Chondrocyte (in vitro differentiated cells): ENCODE measurements at places on chromosomes 2 and 18. TPM values are rescaled to one million over a fixed set of nuclear protein-coding genes. Genes with fewer than 3 reads are reported as not detected.

- no peaks in the 10 kb centered on the region for H3K36me3 ChIP-seq
- no peak for DNase-seq
- no peak overlapping the region for H3K4me3 ChIP-seq
- H3K27ac ChIP-seq = no peak overlapping the region
- H3K4me1 ChIP-seq = peaks cover 23% of the 10 kb centered on the region
Measured at GRCh38 chr2:36351736-36352349, 3.7 kb upstream of the CRIM1 start.

DNA sequence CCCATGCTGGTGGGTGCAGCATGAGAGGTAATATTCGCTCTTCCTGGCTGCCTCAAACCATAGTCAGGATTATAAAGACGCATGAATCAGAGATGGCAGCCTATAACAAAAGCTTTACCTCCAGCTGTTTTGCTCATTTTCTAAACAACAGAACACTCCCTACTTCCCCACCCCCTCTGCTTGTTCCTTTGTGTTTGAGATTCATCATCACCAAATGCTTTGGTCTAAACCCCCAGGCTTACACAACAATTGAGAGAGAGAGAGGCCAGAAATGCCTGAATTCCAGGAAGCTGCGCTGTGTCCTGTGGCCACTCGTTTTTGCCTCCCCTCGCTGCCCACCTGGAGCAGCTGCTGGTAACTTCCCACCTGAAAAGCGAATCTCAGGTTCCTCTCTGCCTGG, 78.8 kb upstream of the CAPN13 start:
- H3K4me1 ChIP-seq = no peaks in the 10 kb centered on the region
- H3K36me3 ChIP-seq = no peaks in the 10 kb centered on the region
- DNase-seq = no peak
- H3K27ac ChIP-seq = no peak overlapping the region

GRCh38 chr2:181741756-181742155, 61.4 kb upstream of the NEUROD1 start:
- no peaks in the 10 kb centered on the region for H3K27me3 ChIP-seq
- no peak overlapping the region for H3K27ac ChIP-seq
- no peak for DNase-seq
- no peaks in the 10 kb centered on the region for H3K36me3 ChIP-seq
- no peak overlapping the region for H3K4me3 ChIP-seq

The ST8SIA5 gene
- total RNA-seq = 0.25 to 1.1 TPM (median 0.36 TPM) in 3 replicates

The PLA2R1 gene
- total RNA-seq = 46.5 to 86.6 TPM (median 47.7 TPM) in 3 replicates

The LINC00305 gene
- total RNA-seq = not detected in 3 replicates

The CBLN2 gene
- 3.5 to 3.7 TPM in 2 of 3 replicates, not detected in the other for total RNA-seq

The HNMT gene
- 2.0 to 4.6 TPM (median 4.5 TPM) in 3 replicates for total RNA-seq

The DNAJC10 gene
- total RNA-seq = 165 to 261 TPM (median 178 TPM) in 3 replicates
